ENCODE measurements at places on chromosomes 2 and 18.

DNA sequence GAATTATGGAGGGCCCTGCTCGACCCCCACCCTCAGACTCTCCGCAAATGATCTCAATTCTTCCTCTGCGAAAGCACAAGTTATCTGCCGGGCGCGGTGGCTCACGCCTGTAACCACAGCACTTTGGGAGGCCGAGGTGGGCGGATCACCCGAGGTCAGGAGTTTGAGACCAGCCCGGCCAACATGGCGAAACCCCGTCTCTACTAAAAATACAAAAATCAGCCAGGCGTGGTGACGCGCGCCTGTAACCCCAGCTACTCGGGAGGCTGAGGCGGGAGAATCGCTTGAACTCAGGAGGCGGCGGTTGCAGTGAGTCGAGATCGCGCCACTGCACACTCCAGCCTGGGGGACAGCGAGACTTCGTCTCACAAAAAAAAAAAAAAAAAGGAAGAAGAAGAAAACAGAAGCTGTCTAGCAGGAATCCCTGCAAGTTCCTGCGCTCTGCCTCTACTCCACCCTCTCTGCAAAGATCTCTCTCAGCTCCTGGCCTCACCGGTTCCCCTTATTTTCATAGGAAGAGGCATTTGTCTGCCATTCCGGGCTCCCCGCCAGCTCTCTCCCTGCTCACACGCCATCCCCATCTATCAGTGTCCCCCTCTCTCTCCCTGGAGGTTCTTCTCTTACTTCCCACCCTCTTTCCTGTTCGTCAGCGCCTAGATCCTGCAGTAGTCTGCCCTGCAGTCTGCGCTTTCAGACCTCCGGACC lies 13.5 kb upstream of the COLEC12 start:
- DNase-seq, result no peak

DNA sequence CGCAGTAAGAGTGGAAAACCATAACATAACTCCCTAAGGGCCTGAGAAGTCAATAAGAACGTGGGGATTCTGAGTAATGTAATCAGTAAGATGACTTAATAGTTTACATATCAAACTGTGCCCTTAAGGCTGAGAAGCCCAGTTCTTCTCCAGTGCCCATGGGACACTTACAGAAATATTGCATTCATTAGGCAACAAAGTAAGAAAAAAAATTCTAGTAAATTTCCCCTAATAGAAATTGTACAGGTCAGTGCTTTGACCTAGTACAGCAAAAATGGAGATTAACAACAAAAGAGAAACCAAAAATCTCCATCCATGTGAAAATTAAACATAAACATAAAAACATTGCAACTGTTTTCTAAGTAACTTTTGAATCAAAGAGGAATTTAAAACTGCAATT lies 139.8 kb upstream of the HS6ST1 start:
- DNase-seq, result no peak

GRCh38 chr2:113720167-113720566 lies 36.3 kb downstream of the SLC35F5 start:
- no peak for DNase-seq

DNA sequence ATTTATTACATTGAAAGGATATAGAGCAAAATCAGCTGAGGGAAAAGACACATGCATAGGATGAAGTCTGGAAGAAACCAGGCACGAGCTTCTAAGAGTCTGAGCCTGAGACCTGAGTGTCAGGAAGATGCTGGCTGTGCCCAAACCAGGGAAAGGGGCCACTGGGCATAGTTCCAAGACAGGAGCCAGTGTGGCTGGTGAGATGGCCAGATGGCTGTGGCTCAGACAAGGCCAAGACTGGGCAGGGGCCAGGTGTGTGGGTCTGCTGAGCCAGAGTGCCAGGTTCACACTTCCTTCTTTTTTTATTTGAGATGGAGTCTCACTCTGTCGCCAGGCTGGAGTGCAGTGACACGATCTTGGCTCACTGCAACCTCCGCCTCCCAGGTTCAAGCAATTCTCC lies 95.5 kb upstream of the ATG16L1 start:
- no peak for DNase-seq

- DNase-seq, result no peak
Measured at GRCh38 chr2:64421201-64421600, 32.8 kb upstream of the LGALSL start.

- no peak for DNase-seq
Measured at GRCh38 chr2:215465256-215465655, 29.4 kb upstream of the FN1 start.

DNA sequence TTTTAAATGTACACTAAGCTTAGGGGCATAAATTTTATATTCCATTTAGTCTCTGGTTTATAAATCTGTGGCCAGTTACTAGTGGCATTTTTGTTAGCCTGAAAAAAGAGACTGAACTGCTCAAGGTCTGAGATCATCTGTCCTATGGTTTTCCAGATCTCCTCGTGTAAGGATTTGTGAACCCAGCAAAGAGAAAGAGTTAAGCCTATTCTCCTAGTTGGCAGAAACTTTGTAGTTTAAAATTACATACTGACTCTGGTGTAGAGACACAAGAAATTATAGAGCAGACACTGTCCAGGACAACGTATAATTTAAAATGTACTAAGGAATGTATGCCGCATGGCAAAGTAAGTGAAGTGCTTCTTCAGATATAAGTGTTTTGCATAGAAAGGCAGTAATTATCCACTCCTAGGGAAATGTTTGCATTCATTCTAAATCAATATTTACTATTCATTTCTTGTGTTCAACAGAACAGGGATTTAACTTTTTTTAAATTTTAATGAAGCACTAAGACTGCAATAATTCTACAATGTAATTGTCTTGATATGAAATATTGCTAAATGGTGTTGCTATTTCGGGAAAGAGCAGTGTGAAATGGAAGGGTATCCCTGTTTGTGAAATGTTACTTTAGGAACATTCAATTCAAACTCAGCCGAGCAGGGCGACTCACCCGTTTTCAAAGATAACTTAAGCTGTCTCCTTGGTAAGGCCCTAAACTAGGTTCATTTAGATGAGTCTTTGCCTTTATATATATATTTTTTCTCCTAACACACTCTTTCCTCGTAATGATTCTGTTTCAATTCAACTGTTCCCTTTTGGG lies 508.4 kb upstream of the ZEB2 start:
- DNase-seq, result no peak

DNA sequence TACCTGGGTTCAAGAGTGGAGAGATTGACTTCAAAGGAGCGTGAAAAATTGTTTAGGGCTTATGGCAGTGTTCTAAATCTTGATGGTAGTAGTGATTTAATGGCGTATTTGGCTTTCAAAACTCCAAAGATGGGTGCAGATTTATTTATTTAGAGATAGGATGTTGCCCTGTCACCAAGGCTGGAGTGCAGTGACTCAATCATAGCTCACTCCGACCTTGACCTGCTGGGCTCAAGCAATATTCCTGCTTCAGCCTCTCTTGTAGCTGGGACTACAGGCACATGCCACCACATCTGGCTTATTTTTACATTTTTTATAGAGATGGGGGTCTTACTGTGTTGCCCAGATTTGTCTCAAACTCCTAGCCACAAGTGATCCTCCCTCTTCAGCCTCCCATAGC lies 52.5 kb downstream of the FAM117B start:
- no peak for DNase-seq

DNA sequence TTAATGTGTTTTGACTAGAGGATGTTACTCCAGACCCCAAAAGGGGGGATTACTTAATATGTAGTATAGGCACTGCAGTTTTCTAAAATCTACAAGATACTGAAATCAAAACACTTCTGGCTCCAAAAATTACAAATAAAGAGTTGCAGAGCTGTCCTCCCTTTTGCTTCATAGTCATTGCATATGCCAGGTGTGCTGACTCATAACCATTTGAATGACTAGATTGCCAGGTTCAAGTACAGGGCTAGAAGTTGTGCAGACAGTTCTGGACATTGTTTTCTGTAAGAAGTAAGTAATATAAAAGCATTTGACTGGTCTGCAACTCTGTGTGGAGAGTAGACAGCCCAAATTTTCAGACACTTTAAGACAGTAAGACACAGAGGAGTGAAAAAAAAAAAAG lies 6.7 kb downstream of the CWC22 start:
- DNase-seq, result no peak

DNA sequence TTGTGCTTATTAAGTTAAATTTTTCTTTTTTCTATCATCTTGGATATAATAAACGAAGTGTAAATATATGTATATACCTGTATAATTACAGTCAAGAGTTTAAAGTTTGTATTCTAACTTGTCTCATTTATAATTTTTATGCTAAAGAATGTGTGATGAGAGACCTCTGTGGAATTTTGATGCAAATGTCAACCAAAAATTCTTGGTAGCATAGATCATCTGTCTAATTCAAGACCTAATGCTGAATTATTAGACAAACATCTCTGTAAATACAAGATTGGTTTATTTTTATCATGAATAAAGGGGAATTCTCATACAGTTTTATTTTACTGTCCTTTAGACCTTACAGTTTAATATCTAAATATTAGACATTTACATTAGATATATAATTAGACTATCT lies 149.2 kb upstream of the VWC2L start:
- no peak for DNase-seq

DNA sequence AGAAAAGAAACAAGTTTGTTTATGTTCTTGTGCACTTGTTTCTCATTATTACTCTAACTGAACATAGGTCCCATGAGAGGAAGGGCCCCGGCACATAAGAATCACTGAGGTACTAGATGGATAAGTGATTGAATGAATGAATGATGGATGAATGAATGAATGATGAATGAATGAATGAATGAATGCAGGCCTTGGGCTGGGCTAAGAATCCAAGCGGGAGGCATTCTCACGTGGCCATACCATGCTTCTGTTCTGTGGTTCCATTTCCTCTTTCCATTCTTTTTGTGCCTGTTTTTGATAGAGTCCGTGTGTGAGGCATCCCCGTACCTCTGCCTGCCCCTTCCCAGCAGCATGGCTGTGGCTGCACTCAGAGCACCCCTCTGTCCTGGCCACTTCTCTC lies 94.8 kb downstream of the SH3BP4 start:
- no peak for DNase-seq

GRCh38 chr2:230703514-230703913 lies 9.1 kb upstream of the CAB39 start:
- no peak for DNase-seq

DNA sequence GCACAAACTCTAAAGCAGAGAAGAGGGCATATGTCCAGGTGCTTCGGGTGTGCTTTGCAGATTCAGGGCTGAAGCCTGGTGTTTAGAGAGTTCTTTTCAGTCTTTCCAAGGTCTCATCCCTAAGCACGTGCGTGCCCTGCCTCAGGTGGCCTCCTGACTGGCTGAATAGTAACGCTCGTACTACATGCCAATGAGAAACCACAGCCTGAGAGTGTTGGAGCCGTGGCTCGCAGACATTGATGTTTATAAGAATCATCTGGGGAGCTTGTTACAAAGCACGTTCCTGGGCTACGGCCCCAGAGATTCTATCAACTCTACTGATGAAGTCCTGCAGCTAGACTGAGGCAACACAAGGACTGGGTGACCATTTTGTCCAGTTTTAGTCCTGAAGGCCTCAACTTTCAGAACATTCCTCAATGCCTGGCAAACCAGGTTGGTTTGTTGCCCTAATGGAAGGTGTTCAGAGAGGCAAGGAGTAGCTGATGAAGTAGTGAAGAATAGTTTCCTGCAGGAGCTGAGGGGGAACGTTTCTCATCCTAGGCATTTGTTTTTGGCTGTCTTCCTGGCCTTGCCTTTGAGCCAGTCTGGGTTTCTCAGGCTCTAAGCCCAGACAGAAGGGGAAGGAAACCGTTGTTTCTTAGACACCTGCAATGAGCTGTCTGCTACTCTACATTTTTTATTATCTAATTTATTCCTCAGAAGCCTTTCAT lies 31.5 kb upstream of the HAAO start:
- no peak for DNase-seq

DNA sequence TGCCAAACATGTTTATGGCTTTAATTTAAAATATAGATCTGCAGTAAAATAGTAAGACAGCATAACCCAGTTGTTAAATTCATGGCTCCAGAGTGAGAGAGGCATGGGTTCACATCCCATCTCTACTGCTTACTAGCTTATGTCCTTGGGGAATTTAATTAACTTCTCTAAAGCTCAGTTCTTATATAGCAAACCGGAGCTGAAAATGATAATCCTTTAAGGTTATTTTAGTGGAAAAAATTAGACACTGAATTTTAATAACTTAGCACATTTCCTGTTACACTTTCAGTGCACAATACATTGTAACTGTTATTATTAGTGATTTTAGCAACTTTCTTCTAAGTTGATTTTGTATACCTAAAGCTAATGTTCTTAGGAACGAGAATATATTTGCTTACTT lies 14.8 kb downstream of the SCN9A start:
- DNase-seq, result no peak

DNA sequence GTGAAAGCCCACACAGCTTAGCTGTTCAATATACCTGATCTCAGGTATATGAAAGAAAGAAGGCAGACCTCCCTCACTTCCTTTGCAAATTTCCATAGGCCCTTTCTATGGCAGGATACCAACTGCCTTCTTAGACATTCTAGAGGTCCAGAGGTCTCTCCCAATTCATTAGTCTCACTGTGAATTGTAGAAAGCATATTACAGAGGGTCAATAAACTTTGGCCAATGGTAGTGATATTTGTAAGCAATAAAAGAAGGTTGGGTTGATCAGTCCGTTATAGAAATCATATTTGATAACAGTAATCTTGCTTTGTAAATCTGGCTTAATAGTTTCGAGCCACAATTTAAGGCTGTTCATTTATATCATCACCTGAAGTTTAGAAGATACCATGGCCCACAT lies 50.7 kb upstream of the ATP8B1 start:
- no peak for DNase-seq

GRCh38 chr2:88451811-88452564 lies 505 bp downstream of the FOXI3 start:
- no peak for DNase-seq

GRCh38 chr2:33478968-33479731 lies 2.7 kb downstream of the RASGRP3 start:
- DNase-seq, result no peak

GRCh38 chr18:46176001-46176400 lies 71.8 kb downstream of the HAUS1 start:
- no peak for DNase-seq

DNA sequence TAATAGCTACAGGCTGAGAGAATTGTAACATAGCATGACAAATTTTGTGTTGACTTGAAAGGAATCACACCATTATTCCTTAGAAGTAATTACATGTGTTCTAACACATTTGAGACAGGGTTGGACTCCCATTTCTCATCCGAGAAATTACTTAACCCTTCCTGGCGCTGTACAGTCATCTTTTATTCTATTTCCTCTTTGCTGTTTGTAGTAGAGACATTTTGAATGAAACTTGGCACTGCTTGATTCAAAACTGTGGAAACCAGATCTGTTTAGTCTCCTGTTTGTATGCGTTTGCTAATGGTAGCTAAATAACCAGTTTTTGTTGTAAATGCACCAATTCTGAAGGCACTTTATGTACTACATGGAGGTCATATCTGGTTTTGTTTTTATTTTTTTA lies 231.9 kb downstream of the ALPK2 start:
- no peak for DNase-seq

- no peak for DNase-seq
Measured at GRCh38 chr2:109410039-109410815, 203.5 kb downstream of the SEPTIN10 start.

- DNase-seq, result no peak
Measured at GRCh38 chr2:237296756-237297155, 117.2 kb downstream of the COL6A3 start.
